ENCODE measurements at places on chromosomes 6 and 20.

DNA sequence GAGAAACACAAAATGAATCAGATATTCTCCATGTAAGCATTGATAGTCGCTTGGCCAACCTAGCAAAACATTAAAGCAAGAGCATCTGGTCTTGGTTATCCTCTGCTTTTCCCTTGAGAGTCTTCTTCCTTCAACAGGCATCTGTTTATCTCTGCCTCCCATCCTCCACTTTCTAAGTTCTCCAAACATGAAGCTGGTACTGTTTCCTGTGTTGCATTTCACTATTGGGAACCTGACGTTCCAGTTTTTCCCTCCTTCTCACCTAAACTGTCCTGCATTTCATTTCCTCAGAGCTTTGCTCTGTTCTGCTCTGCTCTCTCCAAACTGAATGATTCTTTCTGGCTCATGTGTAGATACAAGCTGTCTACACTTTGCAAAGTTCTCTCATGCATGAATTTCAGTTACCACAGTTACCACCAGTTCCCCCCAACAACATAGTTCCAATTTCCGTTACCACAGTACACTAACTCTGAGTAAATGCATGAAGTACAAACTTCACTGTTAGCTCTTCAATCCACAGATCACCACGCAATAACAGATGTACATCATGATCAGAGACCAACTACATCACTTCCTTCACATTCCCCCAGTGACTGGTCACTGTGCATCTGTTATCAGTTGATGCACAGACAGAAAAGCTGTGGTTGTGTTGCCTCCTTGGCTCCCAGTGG lies 86.7 kb upstream of the F13A1 start:
- DNase-seq = no peak

GRCh38 chr20:3165473-3166337 lies 6.0 kb upstream of the FASTKD5 start:
- DNase-seq = no peak

DNA sequence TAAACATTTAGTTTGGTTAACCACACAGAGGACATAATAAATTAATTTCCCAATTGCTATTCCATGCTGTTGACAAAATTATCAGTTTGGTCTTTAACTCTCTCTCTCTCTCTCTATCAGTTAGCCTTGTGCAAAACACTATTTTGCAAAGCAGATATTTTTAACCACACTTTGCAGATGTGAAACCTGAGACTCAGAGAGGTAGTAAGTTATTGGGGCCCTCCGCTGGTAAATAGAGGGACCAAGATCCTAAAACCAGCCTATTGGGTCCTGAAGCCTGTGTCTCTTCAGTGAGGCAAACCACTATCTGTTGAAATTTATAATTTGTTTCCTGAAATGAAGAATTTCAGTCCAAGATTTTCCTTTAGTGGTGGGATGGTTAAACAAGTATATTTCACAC lies 231.0 kb downstream of the SOD2 start:
- no peak for DNase-seq

DNA sequence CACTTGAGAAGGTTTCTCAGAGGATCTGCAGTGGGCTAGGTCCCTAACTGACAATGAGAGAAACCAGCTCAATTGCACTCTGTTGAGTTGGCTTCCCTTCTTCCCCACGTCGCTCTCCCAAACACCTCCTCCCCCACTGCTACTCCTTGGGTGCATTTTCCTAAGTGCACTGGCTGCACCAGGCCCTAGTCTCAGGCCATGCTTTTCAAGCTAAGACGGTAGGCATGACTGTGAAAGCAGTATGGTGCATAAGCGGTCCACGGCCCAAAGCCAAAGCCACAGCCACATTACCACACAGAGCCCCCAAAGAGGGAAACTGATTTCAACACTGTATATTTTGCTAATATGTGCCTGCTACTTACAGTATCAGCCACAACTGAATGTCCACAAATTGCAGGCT lies 62.1 kb upstream of the RBM24 start:
- no peak for DNase-seq

DNA sequence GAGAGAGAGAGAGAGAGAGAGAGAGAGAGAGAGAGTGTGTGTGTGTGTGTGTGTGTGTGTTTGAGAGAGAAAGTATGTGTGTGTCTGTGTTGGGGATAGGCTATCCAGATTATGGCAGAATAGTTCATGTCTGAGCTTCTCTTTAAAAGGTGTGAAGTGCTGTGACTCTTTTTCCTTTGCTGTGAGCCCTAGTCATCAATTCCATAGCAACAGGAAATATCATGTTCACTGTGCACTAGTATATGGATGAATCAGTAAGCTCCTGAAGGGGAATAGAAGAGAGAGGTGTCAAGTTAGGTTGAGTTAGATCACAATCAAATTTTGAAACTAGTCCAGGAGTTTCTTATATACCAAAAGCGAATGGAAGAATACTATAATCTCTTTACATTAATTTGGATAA lies 318.7 kb downstream of the RFPL4B start:
- no peak for DNase-seq

GRCh38 chr20:20731945-20732296 lies 19.5 kb upstream of the RALGAPA2 start:
- no peak for DNase-seq

DNA sequence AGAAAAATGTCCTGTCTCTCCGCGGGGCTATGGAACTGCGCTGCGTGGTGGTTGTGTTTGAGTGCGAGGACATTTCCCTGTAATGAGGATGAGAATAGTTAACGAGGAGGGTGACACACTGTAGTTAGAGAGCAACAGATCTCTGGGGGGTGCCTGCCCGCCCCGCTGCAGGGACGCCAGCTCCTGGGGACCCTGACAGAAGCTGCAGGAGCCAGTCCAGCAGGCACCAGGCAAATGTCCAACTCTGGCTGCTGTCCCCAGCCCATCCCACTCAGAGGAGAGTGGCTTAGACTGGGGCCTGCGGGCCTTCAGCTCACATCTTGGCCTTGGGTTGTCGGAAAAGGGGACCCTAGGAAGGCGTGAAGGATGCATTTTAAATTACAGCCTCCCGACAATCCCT lies 92.9 kb upstream of the FOXP4 start:
- no peak for DNase-seq

- DNase-seq = no peak
These were observed 934.3 kb downstream of the GRIK2 start for GRCh38 chr6:102327697-102328225.

DNA sequence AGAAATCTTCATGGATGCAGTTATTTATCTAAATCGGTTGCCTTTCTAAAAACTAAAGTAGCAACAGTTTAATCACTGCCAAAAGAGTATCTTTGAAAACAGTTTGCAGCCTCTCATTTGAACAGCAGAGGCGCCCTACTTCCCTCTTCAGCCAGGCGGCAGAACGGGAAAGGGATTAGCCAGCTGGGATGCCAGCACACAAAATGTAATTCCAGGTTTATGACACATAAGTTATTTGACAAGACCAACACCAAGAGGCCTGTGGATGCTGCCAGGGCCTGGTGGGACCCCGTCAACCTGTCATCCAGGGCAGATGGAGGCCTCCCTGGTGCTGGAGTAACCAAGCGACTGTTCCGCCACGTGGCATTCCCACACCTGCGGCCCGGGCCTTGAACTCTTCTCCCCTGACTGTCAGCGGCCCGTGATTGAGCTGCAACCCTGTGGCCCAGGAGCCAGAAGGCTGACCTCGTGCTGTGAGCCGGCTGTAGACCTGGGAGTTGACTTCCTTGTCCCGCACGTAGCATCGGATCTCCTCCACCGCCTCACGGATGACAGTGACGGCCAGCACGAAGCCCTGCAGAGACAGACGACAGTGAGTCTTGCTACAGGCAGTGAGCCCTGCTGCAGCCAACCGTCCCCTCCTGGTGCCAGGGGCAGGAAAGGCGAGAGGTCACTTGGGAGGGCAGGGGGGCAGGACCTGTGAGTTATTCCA lies 55.5 kb downstream of the ATP9A start:
- DNase-seq = no peak

DNA sequence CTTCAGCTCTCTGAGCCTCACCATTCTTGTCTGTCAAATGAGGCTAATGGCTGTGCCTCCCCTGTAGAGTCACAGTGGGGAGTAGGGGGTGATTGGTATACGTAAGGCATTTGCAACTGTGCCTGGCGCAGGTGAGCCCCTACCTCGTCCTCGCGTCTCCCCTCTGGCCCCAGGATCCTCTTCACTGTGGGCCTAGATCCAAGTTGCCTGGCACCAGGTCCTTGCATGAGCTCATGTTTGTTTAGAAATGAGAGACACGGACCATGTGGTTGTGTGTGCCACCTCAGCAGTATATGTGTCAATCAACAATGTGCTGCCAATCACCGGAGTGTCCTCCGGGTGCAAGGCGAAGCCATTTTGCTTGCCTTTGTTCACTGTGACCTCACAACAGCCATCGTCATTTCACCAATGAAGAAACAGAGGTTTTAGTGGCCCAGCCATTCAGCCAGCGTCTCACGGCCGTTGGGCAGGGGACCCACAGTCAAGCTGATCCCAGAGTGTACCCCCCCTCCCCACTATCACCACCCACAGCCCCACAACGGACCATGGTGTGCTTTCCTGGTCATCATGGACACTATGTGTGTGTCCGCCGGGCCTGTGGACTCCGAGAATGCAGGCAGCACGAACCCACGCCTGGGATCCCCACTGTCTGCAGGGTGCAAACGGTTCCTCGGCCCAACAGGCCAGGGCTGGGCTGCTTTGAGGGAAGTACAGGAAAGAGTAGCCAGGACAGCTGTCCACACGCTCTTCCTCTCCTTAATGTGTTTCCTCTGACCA lies 35.9 kb upstream of the STX16 start:
- DNase-seq = peak; percentile 76

- peak; percentile 99 for DNase-seq
These were observed 55.0 kb downstream of the GNAS start for GRCh38 chr20:58907320-58908137.

DNA sequence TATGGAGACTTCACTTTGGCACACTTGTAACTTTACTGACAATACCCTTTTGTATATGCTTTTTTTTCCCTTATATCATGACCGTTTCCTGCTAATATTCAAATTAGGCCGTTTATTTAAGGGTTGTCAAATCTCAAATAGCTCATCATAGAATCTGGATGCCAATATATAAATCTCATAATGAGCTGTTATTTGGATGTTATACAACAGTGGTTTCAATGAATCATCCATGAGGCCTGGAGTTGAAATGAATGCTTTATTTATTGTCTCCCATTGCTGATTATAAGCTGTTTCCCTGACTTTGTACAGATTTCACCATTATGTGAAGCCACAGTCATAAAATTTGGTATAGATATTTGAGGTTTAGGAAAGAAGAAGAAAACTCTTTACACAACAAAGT lies 256.1 kb downstream of the PLCB1 start:
- no peak for DNase-seq

DNA sequence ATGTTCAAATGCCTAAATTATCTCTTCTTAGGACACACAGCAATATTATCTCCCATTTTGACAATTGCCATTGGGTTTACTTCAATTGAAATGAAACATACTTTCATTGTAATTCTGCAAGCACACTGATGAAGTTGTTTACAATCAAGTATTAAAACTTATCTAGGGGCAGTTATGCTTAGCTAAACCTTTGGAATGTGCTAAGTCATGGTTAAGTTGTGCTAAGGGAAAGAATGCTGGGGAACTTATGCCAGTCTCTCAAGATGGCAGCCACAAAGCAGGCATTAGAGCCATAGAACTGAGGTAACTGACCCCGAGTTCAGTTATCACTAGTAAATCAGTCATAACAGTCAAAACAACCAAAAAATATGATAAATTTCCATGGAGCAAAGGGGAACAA lies 59.1 kb upstream of the NT5E start:
- DNase-seq = no peak

DNA sequence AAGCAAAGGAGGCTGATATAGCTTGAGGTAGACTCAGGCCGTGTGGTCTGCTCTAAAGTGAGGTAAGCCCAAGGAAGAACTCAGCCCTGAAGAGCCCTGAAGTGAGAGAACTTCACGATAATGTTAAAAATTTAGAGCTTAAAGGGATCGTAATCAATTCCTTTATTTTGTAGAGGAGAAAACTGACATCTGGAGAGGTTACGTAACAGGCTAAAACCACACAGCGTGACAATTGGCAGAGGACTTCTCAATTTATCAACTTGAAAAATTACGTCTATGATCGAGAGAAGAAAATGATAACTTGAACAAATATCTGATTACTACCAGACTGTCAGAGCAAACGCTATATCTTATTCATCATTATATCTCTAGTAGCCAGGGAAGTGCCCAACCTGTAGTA lies 121.8 kb upstream of the FOXO3 start:
- DNase-seq = no peak

DNA sequence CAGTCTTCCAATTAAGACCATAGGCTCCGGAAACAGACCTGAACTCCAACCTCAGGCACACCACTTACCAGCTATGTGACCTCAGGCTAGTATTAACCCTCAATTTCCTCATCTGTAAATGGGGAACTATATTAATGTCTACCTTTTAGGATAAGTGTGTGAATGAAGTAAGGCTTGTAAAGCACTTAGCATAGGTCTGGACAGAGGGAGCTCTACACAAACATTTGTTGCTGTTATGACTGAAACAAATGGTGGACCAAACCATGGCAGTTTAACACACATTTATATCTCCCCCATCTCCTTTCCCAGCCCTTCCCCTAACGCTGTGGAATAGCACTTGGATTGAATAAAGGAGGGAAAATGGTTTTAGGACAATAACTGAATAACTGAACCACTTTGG lies 48.7 kb downstream of the TSHZ2 start:
- no peak for DNase-seq

DNA sequence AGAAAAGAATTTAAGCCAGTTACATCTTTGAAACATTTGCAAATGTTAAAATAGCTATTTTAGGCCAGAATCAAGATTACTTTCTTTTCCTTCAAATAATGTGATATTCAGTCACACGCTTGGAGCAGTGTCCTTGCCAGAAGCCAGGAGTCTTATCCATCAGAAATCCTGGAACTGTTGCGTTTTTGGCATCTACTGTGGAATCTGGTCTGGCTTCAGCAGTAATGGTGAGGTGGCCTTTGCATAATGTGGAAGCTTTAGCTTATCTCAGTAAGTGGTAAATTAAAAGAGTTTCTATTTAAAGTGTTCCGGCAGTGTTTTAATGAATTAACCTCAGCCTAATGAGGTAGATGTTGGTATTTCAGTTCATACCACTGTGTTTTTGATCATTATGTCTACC lies 97.6 kb downstream of the FIG4 start:
- no peak for DNase-seq

Measured in LNCaP clone FGC (cell line).